ENCODE measurements at places on chromosomes 4 and X. TPM values are rescaled to one million over a fixed set of nuclear protein-coding genes. Genes with fewer than 3 reads are reported as not detected.
A peak's percentile ranks its signal among the peaks of the same experiment; 100 is the strongest.

DNA sequence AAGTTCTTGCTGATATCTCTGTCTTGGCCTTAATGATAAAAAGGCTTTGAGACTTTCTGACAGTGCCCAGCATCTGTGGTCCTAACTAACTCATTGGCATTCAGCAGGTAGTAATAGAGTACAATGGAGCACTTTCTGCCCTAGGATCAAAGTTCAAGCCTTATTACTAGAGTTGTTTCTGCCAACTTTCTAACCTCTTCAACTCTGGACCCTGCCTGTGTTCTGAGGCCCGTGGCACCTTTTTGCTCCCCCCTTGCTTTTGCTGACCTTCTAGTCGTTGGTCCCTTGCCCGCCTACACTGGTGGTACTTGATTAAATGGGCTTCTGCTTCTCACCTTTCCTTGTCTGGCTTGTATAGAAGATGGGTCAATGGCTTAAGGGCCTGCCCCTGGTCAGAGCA lies 126.3 kb downstream of the PPARGC1A start:
- no peak for DNase-seq

DNA sequence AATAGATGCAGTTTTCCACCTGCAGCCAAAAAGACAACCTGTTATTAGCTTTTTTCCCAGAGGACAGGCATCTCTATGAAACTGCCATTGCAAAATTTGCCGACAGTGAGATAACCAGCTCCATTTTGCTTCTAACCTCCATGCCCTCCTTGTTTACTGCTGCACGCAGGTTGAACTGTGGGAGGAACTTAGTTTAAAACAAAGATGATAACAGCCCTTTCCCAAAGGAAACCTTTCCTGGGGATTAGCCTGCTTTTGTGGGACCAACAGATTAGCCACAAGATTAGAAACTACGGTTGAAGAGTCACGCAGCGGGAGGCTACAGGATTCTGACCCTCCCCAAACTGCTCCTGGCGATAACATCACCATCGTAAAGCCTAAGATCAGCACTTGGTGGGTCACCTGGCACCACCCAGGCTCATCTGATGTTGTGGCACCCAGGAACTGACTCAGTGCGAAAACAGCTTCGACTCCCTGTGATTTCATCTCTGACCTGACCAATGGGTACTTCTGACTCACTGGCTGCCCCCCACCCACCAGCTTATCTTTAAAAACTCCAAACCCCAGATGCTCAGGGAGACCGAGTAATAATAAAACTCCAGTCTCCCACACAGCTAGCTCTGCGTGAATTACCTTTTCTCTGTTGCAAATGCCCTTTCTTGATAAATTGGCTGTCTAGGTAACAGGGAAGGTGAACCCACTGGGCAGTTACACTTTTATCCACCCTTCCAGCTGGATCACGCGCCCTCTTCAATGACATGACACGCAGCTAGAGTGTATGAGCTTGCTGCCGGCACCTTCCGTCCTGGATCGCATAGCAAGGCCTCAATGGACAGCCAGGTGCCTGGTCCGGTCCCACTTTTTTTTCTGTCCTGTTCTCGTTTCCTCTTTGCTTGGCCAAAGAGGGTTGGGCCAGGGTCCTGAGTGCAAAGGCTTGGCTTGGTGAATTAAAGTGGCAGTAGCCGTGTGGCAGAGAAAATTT lies 27.2 kb downstream of the NOP14 start:
- no peak for DNase-seq

- DNase-seq, result no peak
These were observed 51.9 kb downstream of the RBM47 start for GRCh38 chr4:40577588-40578253.

GRCh38 chrX:1244164-1245076 lies 24.2 kb upstream of the CSF2RA start:
- DNase-seq, result no peak

- DNase-seq, result no peak
These were observed 4.6 kb downstream of the ZNF185 start for GRCh38 chrX:152902502-152902820.

DNA sequence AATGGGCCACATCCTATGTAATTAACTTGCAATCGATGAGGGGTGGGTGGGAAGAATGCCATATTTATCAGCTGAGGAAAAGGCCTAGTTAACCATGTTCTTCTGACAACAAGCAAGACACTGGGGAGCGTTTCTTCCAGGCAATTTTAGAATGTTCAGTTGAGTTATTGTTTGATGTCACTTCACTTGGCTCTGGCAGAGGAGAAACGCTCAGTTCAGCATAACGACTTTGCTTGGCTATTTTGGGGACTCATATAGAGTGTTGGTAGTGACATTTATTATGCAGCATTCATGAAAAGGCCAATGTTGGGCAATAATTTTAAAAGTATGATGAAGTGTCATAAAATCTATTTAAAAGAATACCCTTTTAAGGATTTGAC lies 648 bp downstream of the SYNPO2 start:
- no peak for DNase-seq

- no peak for DNase-seq
These were observed 51.9 kb downstream of the ZFYVE28 start for GRCh38 chr4:2366252-2367192.

DNA sequence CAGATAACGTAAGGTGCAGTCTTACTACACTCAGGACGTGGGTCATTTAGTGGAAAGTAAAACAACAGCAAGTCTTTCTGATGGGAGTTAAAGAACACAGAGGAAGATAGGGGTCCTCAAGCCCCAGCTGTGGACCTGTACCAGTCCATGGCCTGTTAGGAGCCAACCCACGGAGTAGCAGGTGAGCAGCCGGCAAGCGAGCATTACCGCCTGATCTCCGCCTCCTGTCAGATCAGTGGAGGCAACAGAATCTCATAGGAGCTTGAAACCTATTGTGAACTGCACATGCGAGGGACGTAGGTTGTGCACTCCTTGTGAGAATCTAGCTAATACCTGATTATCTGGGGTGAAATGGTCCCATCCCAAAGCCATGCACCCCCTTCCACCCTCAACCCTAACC lies 1180.8 kb downstream of the FSTL5 start:
- no peak for DNase-seq

DNA sequence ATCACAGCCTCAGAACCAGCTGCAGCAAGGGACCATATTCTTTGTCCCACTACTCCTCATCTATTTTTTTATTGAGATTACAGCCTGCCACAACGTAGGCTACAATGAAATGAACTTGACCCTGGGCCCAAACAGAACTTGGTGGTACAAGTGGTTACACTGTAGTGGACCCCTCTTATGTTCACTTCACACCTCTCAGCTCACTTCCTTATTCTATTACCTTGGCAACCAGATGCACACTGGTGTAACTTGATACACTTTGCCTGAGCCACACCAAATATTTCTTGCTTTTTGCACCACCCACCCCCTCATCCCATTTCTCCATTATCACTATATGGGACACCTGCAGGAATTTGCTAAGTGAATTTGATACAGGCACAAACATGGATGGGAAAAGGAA lies 105.8 kb downstream of the CXCL13 start:
- no peak for DNase-seq

DNA sequence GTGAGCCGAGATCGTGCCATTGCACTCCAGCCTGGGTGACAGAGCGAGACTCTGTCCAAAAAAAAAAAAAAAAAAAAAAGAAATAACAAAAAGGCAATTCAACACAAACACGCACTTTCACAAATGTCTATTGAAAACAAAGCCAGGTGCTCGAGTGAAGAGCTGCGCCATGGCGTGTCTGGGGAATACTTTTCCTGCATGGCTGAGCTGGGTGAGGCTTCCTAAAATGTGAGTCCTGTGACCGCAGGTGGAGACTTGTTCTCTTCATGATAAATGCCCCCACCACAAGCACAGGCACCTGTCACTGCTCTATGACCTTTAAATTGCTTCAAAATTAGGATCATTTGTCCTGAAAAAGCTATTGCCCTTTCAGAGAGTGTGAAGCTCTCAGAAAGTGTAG lies 4.0 kb upstream of the ABLIM2 start:
- DNase-seq, result peak; percentile 32

- DNase-seq, result no peak
These were observed 263.8 kb upstream of the NDST3 start for GRCh38 chr4:117770269-117771102.

- no peak for DNase-seq
These were observed 46.9 kb upstream of the SLC25A4 start for GRCh38 chr4:185096032-185096653.

GRCh38 chr4:124325690-124326089 lies 386.8 kb downstream of the ANKRD50 start:
- no peak for DNase-seq

GRCh38 chr4:176002007-176002613 lies 63.5 kb upstream of the WDR17 start:
- DNase-seq, result no peak

- no peak for DNase-seq
These were observed 249.2 kb downstream of the TENM3 start for GRCh38 chr4:182492423-182492822.

DNA sequence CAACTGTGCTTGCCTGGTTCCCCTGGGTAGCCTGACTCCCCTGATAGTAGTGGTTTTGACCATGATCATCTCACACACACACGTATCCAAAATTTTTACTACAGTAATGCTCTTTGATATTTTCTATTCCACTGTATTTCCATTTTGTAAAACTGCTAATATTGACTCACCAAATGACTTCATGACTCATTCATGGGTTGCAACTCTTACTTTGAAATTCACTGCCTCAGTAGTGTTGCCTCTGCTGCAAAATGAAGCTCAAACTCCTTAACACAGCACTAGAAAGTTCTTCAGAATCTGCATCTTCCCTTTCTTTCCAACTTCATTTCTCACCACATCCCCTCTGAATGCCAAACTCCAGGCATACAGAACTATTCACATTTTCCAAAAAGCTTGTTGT lies 20.3 kb downstream of the QRFPR start:
- no peak for DNase-seq

GRCh38 chr4:69707807-69708206 lies 52.6 kb downstream of the SULT1B1 start:
- no peak for DNase-seq

- no peak for DNase-seq
These were observed 6.3 kb downstream of the AREG start for GRCh38 chr4:74451214-74451661.

DNA sequence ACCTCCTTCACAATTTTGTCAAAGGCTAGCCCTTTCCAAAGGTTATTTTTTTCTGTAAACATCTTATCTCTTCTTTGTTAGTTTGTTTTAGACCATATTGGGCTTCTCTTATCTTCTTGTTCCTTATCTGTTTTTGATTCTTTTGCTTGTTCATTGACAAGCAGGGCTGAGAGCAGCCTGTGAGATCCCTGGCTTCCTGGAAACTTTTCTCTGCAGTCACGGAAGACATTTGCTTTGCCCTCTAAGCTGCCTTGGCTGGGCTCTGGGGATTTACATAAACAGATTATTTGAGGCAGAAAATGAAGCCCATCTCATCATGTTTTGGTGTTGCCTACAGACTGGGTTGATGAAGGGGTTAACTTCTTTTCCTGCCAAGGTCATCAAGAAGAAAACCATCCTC lies 157.4 kb upstream of the AMOT start:
- DNase-seq, result no peak

GRCh38 chr4:158043971-158044618 lies 128.7 kb downstream of the GASK1B start:
- no peak for DNase-seq

- DNase-seq, result no peak
These were observed 133.8 kb downstream of the KLHL13 start for GRCh38 chrX:117982694-117983392.

DNA sequence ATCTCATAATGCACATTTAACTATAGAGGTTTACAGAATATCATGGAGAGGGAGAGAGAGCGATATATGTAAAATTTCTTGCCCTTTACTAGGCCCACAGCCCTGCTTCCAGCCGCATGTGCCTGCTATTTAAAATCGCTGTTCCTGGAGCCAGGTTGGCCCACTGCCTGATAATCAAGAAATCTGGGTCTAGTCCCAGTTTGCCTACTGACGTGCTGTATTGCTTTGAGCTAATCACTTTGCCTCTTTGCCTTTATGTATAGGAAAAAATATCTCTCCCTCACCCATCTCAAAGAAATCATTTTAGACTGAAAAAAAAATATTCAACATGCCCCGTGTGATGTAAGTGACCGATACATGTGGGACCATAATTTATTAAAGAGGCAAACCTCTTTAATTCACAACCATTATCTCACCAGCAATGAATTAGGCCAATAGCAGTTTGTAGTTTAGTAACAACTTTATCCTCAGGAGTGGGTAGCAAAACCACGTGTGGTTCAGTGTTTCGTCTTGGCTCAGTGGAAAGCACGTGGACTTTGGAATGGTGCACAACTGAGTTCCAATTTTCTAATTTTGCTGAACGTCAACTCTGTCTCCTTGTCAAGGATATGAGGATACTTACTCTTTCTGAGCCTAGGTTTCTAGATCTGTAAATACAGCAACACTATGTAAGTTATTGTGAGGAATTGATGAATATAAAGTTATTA lies 62.6 kb downstream of the GRXCR1 start:
- peak; percentile 58 for DNase-seq

GRCh38 chrX:106874075-106874474 lies 29.1 kb downstream of the RIPPLY1 start:
- DNase-seq, result no peak

DNA sequence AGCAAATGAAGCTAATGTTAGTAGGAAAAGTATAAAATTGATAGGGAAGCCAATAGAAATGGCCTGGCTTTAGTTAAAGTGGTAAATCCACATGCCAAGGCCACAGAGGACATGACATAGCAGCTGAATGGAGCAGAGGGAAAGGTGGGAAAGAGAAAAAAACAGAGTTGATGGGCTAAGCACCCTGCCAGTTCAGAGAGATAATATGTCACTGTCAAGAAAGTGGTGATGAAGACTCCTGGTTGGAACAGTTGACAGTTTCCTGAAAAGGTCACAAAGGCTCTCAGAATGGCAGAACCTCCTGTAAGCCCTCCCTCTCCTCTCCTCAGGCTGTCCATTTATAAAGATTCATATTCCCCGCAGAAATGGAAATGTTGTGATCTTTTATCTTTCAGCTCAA lies 48.2 kb downstream of the SLC7A11 start:
- no peak for DNase-seq

GRCh38 chr4:161121451-161121850 lies 1042.3 kb downstream of the FSTL5 start:
- DNase-seq, result no peak

DNA sequence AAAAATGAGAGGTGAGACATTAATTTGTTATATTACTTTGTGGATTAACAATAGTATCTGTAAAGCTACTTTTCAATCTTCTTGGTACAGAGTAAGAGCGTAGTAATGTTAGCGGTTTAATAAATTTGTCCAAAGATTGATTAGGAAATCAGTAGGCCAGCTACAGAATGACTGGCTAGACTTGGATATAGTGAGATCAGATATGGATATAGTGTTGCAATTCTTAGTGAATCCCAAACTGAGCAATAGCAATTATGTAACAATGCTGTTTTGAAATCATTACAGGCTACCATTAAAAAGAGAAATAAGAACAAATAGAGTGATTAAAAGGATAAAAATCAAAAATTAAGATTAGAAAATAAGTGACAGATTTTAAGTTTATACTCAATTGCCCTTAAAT lies 847 bp upstream of the UGT2A2 start:
- no peak for DNase-seq

- DNase-seq, result no peak
These were observed 62.1 kb upstream of the LANCL3 start for GRCh38 chrX:37509349-37509748.

Gene USP17L18
- not detected for total RNA-seq

Gene EGF
- total RNA-seq, result 13.1 TPM

Gene USP26
- not detected for total RNA-seq

Gene PCDH18
- total RNA-seq, result 6.2 TPM

Gene C4orf36
- 0.78 TPM for total RNA-seq

Gene VSIG4
- total RNA-seq, result 65.1 TPM

Gene UCHL1
- 7.9 TPM for total RNA-seq

Gene TRAM1L1
- total RNA-seq, result 0.57 TPM

Gene SSX4B
- not detected for total RNA-seq

Gene MAGEA9B
- not detected for total RNA-seq

Gene SMR3B
- total RNA-seq, result not detected

Gene IBSP
- not detected for total RNA-seq

Gene PLP1
- 11.4 TPM for total RNA-seq

Gene TBC1D19
- total RNA-seq, result 8.8 TPM
